Stomach (tissue), 19 donors: ENCODE measurements at places on chromosomes 5 and 9.

DNA sequence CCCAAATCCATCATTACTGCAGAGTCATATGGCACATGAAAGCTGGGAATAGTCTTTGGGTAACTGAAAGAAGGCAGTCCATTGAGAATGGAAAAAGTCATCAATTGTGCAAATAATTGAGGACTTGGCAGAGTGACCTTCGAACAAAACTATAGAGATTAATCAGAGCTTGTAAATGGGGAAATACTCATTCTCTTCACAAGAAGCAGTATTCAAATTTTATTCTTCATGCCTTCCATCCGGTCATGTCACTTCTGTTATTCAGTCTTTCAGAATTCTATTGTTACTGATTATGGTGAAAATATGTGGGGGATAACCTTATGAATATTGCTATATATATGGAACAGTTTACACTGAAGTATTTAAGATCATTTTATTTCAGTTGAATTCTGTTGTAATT lies 8.1 kb downstream of the RGMB start:
- no peak for DNase-seq

GRCh38 chr9:129863059-129863690 lies 27.9 kb downstream of the USP20 start:
- DNase-seq = peak; percentile 34

DNA sequence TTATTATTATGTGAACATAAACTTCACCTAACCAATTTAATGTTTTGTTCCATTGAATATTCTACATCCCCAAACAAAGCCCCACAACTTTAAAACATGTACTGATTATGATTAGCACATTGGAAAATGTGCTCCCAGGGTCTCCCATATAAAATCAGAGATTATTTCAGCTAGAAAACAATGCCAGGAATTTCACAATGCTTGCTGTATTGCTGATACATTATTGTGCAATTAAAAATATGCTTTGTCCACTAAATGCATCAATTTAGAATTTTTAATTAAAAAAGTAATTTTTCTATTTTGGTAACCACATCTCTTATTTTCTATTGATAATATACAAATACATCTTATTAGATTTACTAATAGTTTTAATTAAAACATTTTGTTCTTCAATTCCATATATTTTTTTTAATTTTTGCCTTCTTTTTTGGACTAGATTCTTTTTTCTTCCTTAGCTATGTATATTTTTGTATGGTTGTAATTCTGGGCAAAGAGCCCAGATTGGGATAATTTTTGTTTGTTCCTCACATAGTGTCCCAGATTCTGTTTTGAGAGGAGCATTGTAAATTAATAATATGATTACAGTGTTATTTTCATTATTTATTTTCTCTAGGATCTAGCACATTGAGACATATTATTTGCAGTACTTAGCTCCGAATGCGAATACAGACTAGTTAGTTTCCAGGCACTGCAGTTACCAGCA lies 241.5 kb upstream of the CDH18 start:
- DNase-seq = no peak

DNA sequence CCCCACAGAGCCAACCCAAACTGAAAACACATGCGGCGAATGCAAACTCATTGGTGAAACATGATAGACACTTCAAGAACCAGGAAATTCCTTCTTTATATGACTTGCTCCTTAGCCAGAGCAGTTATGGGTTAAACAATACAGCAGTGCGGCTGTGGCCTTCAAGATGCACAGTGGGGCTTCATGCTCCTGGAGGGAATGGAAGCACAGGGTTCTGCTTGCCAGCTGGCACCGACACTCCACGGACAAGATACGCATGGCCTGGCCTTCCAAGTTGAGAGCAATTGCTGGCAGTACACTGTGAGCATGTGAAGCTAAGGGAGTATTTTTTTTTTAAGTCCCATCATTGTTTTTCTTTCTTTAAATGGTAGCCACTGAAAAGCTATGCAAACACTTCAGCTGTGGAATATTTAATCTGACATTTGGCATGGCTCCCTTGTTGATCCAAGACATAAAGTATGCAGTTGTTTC lies 451.6 kb upstream of the CD180 start:
- peak; percentile 30 for DNase-seq

GRCh38 chr9:78971540-78971939 lies 600.2 kb upstream of the TLE4 start:
- DNase-seq = no peak

DNA sequence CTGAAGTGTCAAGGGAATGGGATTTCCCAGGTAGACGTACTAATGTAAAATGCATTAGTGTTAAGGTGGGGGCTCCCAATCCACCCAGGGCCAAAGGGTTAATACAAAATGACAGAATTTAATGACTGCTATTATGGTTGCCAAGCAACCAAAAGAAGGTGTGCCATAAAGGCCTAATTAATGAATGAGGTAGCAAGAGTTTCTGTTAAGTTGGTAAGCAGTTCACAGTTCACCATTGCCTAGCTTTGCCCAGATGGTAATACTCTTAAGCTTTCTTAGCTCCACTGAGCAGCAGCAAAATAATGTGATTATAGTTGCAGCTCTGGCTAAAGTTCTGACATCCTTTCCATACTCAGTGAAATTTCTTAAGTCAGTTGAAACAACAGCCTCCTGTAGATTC lies 211.7 kb downstream of the DENND1A start:
- no peak for DNase-seq

DNA sequence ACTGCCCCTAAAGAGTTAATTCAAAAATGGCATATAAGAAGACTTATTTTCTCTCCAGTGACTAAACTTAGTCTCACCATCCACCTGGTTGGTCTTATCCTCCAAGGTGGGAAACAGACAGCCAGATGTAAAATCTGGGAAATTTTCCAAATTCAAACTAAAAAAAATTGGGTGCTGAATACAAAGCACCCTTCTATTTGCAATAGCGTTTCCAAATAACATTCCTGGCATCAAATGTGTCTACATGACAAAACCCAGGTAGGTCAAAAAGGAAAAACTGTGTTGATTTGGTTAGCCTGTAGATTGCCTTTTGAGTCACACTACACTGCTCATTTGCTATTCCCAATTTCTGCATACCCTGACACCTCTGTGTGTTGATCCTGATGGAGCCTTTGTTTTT lies 252.2 kb downstream of the NR2F1-AS1 start:
- no peak for DNase-seq
